Caco-2 (cell line): ENCODE measurements at places on chromosomes 1 and 21. TPM values are rescaled to one million over a fixed set of nuclear protein-coding genes. Genes with fewer than 3 reads are reported as not detected.

The USP48 gene
- 49.1 and 52.0 TPM in 2 replicates for total RNA-seq

The MATN1 gene
- total RNA-seq = not detected in 2 replicates

The SLC6A9 gene
- 35.9 and 45.0 TPM in 2 replicates for total RNA-seq

The DR1 gene
- 29.9 and 30.5 TPM in 2 replicates for total RNA-seq

The NPHP4 gene
- 12.3 TPM in 2 replicates for total RNA-seq

DNA sequence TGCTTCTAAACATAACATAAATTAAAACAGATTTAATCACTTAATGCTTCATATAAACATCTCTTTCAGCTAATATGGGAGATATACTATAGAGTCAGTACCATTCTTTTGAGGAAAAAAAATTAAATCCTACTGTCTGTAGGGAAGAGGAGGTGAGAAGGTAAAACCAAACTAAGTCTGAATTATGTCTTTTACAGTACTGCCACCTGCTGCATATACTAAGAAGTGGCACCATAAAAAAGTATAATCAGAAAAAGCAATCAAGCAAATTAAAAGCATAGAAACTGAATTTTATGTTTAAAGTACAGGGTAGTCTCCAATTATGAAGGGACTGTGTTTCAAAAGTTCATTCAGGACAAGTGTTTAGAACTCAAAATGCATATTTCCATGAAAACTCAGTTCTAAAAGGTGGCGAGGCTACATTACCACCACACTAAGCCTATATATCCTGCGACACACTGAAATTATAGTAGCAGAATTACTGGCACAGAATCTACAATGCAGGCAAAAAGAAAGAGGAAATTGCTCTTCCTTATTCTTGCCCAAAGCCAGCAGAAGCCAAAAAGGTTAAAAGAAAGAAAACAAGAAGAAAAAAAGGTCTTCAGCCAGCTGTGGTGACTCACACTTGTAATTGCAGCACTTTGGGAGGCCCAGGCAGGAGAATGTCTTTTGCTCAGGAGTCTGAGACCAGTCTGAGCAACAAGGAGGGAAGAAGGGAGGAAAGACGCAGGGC lies 9.0 kb downstream of the NSL1 start:
- no peak overlapping the region for H3K27ac ChIP-seq
- no peak for DNase-seq
- H3K4me1 ChIP-seq = no peaks in the 10 kb centered on the region
- no peaks in the 10 kb centered on the region for H3K27me3 ChIP-seq
- no peak overlapping the region for H3K4me3 ChIP-seq

DNA sequence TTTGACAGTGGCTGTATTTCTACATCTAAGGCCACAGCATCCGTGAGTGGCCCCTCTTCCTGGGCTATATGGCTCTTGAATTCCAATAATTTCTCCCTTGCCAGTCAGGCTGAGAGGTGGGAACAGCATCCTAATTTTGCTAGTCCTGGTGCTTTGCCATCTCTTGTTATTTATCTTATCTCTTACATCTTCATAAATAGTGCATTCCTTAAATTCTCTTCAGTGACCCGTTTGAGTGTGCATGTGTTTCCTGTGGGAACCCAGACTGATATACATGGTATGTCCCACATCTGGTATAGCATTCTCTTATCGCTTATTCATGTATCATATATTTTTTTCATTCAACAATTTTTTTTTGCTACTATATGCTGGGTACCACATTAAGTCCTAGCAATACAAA lies 9.9 kb downstream of the S100A11 start:
- H3K4me3 ChIP-seq = no peak overlapping the region
- H3K36me3 ChIP-seq = no peaks in the 10 kb centered on the region
- no peak overlapping the region for H3K27ac ChIP-seq
- DNase-seq = no peak
- H3K4me1 ChIP-seq = peaks cover 24% of the 10 kb centered on the region
- no peaks in the 10 kb centered on the region for H3K27me3 ChIP-seq

- no peaks in the 10 kb centered on the region for H3K27me3 ChIP-seq
- H3K4me1 ChIP-seq = peaks cover 44% of the 10 kb centered on the region
- no peak overlapping the region for H3K27ac ChIP-seq
- H3K36me3 ChIP-seq = no peaks in the 10 kb centered on the region
Measured at GRCh38 chr1:8742022-8742924, 75.2 kb downstream of the RERE start.

DNA sequence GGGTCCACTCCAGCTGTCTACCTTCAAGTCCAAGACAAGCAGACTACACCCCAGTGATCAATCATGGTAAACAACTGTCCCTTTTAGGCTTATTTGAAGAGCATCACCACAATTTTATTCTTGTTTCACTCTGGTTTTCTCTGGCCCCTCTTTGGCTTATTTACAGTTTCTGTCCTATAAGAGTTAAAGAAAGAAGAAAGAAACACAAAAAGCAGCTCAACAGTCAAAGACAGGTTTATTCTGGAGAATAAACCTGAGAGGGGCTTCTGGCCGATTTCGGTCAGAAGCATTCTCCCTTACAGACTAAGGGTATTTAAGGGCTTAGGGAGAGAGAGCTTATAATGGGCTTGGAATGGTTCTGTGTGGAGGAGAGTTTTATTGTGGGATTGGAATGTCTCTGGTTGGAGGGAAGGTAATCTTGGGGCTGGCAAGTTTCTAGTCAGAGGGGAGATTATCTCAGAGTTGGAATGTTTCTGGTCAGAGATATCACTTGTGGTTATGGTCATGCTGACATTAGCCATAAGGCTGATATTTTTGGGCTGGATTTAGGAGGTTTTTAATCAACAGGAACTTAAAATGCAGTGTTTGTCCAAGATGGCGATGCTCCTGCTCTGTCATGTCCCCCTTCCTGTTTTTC lies 161.0 kb downstream of the URB2 start:
- no peaks in the 10 kb centered on the region for H3K27me3 ChIP-seq
- no peaks in the 10 kb centered on the region for H3K4me1 ChIP-seq
- H3K36me3 ChIP-seq = no peaks in the 10 kb centered on the region
- no peak for DNase-seq
- no peak overlapping the region for H3K27ac ChIP-seq

GRCh38 chr1:19313636-19313959 lies 1.5 kb downstream of the SLC66A1 start:
- H3K27ac ChIP-seq = peak overlapping the region; percentile 29
- no peak overlapping the region for H3K4me3 ChIP-seq
- no peaks in the 10 kb centered on the region for H3K4me1 ChIP-seq
- peaks cover 1% of the 10 kb centered on the region for H3K36me3 ChIP-seq
- no peak for DNase-seq

GRCh38 chr1:10857687-10858086 lies 61.2 kb upstream of the CASZ1 start:
- no peak overlapping the region for H3K4me3 ChIP-seq
- H3K27me3 ChIP-seq = no peaks in the 10 kb centered on the region
- no peaks in the 10 kb centered on the region for H3K4me1 ChIP-seq
- DNase-seq = no peak
- H3K27ac ChIP-seq = no peak overlapping the region

DNA sequence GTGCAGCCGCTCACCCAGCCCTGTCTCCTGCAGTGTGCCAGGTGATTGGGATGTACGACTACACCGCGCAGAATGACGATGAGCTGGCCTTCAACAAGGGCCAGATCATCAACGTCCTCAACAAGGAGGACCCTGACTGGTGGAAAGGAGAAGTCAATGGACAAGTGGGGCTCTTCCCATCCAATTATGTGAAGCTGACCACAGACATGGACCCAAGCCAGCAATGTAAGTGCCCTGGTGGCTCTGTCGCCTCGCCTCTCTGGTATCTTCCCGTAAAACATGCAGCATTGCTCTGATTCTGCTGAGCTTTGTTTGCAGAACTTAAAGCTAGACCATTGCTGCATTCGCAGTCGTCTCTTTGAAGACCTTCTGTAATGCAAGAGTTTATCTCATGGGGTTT lies 79.2 kb downstream of the ATP5PO start:
- H3K36me3 ChIP-seq = no peaks in the 10 kb centered on the region
- no peak for DNase-seq
- H3K27me3 ChIP-seq = no peaks in the 10 kb centered on the region
- no peak overlapping the region for H3K27ac ChIP-seq
- H3K4me1 ChIP-seq = no peaks in the 10 kb centered on the region
- no peak overlapping the region for H3K4me3 ChIP-seq

- DNase-seq = no peak
- no peaks in the 10 kb centered on the region for H3K36me3 ChIP-seq
- H3K4me1 ChIP-seq = peaks cover 5% of the 10 kb centered on the region; the same call in 1 of the 2 replicates
- no peak overlapping the region for H3K4me3 ChIP-seq
- no peaks in the 10 kb centered on the region for H3K27me3 ChIP-seq
- no peak overlapping the region for H3K27ac ChIP-seq
Measured at GRCh38 chr1:234310460-234310817, 62.8 kb upstream of the COA6 start.

GRCh38 chr1:231460614-231461013 lies 38.5 kb upstream of the EGLN1 start:
- no peak for DNase-seq
- no peaks in the 10 kb centered on the region for H3K4me1 ChIP-seq
- H3K27ac ChIP-seq = no peak overlapping the region
- no peak overlapping the region for H3K4me3 ChIP-seq
- no peaks in the 10 kb centered on the region for H3K36me3 ChIP-seq
- no peaks in the 10 kb centered on the region for H3K27me3 ChIP-seq

DNA sequence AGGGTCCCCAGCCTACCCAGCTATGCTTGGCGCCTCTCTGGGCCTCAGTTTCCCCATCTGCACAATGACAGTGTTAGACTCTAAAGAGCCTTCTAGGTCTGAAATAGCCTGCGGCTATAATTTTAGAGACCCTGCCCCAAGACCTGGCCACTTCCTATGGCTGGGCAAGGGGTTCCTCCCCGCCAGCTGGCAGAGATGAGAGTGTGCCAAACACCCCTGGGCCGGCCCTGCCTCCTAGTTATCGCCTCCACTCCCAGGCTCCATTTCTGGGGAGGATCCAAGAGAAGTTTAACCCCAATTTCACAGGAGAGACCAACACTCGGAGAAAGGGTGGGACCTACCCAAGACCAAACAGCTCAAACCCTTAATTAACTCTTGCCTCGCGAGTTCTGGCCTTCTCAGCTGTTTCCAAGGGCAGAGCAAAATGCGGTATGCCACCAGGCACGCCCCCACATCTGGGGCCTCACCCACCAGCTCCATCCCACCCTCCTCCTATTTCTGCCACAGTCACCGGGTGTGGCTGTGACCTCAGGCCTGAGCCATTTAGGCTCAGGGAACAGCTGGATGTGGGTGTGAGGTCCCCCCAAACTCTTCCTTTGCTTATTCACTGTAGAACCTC lies 35.7 kb downstream of the TTC39A start:
- no peaks in the 10 kb centered on the region for H3K27me3 ChIP-seq
- H3K36me3 ChIP-seq = no peaks in the 10 kb centered on the region; the same call in 1 of the 2 replicates
- no peak overlapping the region for H3K27ac ChIP-seq

DNA sequence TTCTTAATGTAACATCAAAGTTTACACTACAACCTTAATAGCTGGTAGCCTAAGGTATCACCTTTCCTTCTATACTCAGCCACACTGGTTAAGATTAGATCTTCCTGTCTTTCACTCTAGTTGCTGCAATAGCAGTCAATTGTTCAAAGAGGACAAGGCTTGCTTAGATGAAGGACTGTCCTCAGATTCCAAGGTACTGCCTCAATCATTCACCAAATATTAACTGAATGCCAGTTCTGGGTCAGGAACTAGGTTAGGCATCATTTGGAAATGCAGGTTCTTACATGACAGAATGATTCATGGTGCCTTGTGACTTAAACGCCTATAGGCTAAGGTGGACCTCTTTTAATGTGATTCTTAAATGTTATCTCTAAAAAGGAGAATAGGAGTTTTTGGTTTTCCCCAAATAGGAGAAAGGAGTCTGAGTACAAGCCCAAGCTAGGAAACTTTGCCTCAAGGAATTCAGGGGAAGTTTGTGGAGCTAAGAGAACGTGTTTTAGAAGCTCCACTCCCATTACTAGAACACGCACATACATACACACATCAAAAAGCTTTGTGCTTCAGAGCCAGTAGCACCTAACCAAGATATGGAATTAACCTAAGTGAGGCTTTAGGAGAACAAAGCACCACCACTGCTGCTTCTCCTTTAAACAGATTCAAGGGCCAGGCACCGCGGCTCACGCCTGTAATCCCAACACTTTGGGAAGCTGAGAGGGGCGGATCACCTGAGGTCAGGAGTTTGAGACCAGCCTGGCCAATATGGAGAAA lies 8.5 kb upstream of the WDR47 start:
- no peaks in the 10 kb centered on the region for H3K4me1 ChIP-seq
- no peak overlapping the region for H3K27ac ChIP-seq
- DNase-seq = no peak
- H3K4me3 ChIP-seq = no peak overlapping the region
- H3K36me3 ChIP-seq = no peaks in the 10 kb centered on the region
- no peaks in the 10 kb centered on the region for H3K27me3 ChIP-seq

GRCh38 chr1:157782931-157783330 lies 6.0 kb upstream of the FCRL2 start:
- H3K36me3 ChIP-seq = no peaks in the 10 kb centered on the region
- no peaks in the 10 kb centered on the region for H3K27me3 ChIP-seq
- no peaks in the 10 kb centered on the region for H3K4me1 ChIP-seq
- DNase-seq = no peak

- no peaks in the 10 kb centered on the region for H3K36me3 ChIP-seq
- no peaks in the 10 kb centered on the region for H3K4me1 ChIP-seq
- H3K27ac ChIP-seq = no peak overlapping the region
- no peak overlapping the region for H3K4me3 ChIP-seq
Measured at GRCh38 chr1:86382878-86383277, 13.2 kb downstream of the ODF2L start.

DNA sequence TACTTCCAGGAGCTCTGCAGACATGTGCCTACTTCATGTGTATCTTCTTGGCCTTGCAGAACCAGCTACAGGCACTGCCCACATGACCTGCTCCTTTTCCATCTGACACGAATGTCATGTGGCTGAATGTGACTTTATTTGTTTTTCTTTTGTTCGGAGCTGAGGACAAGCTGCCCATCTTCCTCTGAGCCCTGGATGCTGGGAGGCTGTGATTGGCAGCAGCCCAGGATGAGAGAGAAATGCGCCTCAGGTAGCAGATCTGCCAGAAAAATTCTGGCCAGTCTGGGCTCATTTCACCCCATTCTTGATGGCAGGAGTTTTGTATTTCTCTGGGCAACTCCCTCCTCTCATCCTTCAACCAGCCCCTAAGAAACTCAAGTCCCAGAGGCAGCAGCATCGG lies 372.0 kb downstream of the RPS6KC1 start:
- no peak overlapping the region for H3K27ac ChIP-seq
- no peaks in the 10 kb centered on the region for H3K27me3 ChIP-seq
- H3K4me1 ChIP-seq = no peaks in the 10 kb centered on the region
- no peaks in the 10 kb centered on the region for H3K36me3 ChIP-seq

GRCh38 chr1:244212797-244213475 lies 161.9 kb downstream of the ZBTB18 start:
- H3K4me1 ChIP-seq = no peaks in the 10 kb centered on the region
- H3K36me3 ChIP-seq = no peaks in the 10 kb centered on the region
- H3K27me3 ChIP-seq = no peaks in the 10 kb centered on the region
- no peak for DNase-seq

GRCh38 chr1:225428068-225428880 lies 436 bp upstream of the LBR start:
- H3K4me1 ChIP-seq = peaks cover 23% of the 10 kb centered on the region
- DNase-seq = peak; percentile 92
- H3K36me3 ChIP-seq = no peaks in the 10 kb centered on the region; the same call in 1 of the 2 replicates
- peak overlapping the region; percentile 80 for H3K27ac ChIP-seq
- peak overlapping the region; percentile 82 for H3K4me3 ChIP-seq
